ENCODE measurements at places on chromosomes 4 and X.
A peak's percentile ranks its signal among the peaks of the same experiment; 100 is the strongest.

GRCh38 chrX:150841456-150842197, 56.8 kb downstream of the CD99L2 start:
- DNase-seq = no peak

DNA sequence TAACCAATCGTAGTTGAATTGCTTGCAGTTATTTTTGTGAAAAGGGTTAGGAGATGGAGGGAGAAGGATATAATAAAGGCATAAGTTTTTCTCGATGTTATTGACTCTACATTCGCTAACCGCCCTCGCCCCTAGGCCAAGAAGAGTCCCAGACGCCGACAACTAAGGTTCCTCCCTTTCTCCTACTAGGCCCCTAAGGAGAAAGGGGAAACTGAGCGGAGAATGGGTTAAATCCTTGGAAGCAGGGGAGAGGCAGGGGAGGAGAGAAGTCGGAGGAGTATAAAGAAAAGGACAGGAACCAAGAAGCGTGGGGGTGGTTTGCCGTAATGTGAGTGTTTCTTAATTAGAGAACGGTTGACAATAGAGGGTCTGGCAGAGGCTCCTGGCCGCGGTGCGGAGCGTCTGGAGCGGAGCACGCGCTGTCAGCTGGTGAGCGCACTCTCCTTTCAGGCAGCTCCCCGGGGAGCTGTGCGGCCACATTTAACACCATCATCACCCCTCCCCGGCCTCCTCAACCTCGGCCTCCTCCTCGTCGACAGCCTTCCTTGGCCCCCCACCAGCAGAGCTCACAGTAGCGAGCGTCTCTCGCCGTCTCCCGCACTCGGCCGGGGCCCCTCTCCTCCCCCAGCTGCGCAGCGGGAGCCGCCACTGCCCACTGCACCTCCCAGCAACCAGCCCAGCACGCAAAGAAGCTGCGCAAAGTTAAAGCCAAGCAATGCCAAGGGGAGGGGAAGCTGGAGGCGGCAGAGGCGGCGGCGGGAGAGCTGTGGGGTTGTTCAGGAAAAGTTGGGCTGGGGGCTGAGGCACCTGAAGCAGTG, 5.9 kb downstream of the ATOH1 start:
- no peak for DNase-seq

DNA sequence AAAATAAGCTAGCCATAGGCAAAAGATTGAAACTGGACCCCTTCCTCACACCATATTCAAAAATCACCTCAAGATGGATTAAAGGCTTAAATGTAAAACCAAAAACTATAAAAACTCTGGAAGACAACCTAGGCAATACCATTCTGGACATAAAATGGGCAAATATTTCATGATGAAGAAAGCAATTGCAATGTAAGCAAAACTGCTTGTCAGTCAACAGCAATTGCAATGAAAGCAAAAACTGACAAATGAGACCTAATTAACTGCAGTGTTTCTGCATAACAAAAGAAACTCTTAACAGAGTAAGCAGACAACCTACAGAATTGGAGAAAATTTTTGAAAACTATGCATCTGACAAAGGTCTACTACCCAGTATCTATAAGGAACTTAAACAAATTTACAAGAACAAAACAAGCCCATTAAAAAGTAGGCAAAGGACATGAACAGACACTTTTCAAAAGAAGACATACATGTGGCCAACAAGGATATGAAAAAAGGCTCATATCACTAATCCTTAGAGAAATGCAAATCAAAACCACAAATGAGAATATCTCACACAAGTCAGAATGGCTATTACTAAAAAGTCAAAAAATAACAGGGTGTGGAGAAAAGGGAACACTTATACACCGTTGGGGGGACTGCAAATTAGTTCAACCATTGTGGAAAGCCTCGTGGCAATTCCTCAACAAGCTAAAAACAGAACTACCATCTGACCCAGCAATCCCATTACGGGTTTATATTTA, 46.7 kb downstream of the CFAP299 start:
- DNase-seq = no peak

- DNase-seq = no peak
These were observed 32.3 kb downstream of the AFF1 start for GRCh38 chr4:86967073-86967472.

DNA sequence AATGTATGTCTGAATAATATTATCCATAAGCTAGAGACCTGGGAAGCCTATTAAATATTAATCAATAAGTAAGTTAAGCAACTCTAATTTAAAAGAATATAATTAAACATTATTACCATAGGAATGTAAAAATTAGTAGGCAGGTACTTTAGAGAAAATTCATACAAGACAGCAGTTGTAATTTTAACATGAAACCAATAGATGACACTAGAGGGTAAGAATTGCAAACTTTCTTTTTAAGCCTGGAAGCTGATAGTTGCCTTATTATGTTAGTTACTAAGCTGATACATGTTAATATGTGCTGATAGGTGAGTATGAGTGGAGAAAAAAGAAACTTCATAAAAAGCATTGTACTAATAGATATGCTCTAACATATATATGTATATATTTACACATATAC, 1157.4 kb downstream of the FAM133A start:
- DNase-seq = no peak

DNA sequence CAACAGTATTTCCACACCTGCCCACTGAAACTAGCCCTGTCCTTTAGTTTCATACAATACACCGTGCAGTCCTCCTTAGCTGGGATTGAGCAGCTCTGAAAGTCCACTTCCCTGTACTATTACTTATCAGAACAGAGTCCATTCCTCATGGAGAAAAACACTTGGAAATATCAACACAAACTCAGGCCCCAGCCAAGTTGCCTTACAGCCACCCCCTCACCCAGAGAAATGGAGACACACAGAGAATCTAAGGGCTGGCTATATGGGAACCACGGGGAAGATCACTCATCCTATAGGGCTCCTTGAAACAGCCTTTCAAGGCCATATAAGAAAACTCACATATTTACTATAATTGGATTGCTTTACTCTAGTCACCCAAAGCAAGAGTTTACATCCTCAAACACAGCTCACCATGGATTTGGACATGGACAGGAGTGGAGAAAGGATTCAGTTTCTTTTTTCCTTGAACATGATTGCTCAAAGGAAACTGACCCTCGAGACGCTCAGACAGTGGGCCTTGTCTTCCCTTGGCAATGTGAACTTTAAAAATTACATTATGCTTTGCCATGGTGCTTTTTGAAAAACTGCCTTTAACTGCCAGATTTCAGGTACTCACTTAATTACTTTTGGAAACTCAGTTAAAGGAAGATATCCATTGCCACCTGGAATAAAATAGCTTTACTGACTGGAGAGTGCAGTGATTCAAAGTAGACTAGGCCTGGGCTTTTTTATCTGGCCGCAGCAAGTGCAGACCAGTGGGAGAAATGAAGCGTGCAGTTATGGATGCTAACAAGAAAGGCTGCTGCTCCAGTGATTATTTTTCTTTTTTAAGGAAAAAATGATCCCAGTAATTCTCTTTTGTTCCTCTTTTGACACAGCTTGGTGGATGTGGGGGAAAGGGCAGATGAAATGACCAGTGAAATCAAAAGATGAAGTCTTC, 1.6 kb downstream of the SCARB2 start:
- no peak for DNase-seq

DNA sequence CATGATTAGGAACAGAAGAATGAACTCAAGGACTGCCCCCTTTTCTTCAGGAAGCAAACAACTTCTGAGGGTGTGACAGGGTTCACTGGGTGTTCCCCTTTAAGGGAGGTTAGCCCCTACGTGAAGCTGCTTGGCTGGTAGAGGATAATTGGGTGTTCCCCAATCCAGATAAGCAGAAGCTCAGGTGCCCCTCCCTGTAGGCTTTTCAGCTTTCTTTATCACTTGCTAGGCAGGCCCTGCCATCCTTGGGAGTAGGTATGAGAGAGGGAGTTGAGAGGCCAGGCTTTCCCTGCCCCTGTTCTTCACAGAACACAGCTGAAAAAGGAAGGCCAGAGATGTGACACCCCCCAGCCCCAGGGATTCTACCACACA, 44.2 kb downstream of the RTL9 start:
- no peak for DNase-seq

DNA sequence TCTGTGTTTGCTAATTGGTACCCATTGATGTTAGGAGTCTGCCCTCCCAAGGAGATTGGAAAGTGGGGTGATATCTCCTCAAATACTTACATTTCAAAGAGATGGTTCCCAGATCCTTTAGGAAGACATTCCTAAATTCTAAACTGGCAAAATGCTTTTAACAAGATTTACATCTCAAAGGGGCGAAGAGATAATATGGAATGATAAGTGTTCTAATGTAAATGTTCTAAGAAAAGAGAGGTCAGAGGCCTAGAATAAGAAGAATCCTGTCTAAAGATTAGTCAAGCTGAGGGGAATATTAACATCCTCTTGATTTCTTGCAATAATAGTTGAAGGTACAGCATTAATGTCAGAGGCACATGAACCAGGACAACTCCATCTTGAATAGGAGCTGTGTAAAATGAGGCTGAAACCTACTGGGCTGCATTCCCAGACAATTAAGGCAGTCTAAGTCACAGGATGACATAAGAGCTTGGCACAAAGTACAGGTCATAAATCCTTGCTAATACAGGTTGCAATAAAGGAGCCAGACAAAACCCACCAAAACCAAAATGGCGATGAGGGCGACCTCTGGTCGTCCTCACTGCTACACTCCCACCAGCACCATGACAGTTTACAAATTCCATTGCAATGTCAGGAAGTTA, 2248.1 kb downstream of the ARAP2 start:
- DNase-seq = no peak

DNA sequence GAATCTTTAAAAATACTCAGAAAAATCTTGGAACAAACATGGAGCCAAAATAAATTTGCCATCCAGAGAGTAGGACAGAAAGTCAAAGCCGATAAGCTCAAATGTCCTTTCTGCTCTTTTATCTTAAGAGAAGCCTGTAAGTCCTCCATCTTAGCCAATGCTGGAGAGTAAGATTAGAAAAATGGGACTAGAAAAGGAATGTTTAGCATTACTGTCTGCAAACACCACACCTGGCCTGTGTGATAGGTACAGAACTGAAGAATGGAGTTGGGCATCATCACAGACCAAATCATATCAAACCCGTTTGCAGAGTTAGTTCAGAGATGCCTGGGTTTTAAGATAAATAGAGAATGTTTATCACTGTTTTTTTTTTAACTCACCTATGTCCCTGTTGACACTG, 10.5 kb upstream of the SLC39A8 start:
- no peak for DNase-seq

GRCh38 chr4:7929118-7929951, 10.3 kb downstream of the AFAP1 start:
- DNase-seq = no peak

DNA sequence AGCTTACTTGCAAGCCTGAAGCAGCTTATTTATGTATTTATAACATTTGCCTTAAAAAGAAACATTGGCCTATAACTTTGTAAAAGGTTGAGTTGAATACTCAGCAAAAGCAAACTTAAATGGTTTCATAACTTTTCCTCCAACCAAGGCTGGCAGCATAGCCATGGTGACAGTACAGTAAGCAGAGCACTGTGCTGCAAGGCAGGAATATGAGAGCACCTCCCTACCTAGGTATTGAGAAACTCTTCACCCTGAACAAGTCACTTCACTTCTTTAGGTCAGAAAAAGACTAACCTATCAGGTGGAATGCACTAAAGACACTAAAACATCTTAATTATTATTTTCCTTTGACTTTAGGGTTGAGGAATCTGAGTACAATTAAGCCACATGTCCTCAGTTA, 63.9 kb upstream of the GYPA start:
- no peak for DNase-seq

DNA sequence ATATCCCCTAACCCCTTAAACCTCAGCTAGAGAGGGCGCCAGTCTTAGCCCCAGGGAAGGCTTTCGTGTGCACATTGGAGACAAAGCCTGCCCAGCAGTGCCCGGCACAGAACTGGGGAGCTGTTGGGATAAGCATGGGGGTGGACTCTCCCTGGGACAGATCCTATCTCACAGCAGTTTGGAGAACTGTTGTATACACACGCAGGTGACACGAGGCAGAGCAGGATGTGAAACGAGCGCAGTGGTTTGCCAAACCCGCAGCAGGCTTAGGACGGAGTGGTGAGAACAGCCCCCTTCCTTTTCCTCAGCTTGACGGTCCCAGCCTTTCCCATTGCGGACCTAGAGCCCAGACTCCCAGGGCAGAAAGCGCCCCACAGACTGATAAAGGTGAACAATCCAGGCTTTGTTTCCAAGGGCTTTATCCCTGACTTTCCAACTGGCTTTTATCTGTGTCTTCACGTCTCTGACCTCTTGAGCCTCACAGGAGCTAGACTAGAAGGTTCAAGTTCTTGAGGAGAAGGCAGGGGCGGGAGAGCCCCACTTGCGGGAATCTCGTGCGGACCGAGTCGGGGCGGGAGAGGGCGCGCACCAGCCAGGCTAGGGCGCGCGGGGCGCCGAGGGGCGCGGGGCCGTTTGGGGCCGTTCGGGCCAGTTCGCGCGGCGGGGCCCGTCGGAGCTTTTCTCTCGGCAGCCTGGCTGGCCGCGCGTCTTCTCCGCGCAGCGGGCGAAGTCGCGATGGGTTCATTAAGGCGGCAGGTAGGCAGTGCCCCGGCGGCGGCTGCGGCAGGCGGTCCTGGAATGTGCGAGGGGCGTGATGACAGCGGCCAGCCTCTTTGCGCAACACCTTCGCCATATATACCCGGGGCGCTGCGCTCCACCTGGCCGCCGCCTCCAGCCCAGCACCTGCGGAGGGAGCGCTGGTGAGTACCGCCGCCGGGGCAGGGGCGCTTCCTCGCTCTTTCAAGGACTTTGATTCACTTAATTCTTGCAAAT, at the start of gene SLC34A2:
Gene SLC34A2 (plus strand): TSS at position 881 of the 993 bp plus-strand sequence. CDS start 6,650 bp downstream, outside the sequence.
- no peak for DNase-seq

GRCh38 chrX:131317326-131317725, 28.2 kb upstream of the IGSF1 start:
- DNase-seq = no peak

GRCh38 chr4:174928575-174929253, 10.6 kb downstream of the ADAM29 start:
- DNase-seq = no peak

DNA sequence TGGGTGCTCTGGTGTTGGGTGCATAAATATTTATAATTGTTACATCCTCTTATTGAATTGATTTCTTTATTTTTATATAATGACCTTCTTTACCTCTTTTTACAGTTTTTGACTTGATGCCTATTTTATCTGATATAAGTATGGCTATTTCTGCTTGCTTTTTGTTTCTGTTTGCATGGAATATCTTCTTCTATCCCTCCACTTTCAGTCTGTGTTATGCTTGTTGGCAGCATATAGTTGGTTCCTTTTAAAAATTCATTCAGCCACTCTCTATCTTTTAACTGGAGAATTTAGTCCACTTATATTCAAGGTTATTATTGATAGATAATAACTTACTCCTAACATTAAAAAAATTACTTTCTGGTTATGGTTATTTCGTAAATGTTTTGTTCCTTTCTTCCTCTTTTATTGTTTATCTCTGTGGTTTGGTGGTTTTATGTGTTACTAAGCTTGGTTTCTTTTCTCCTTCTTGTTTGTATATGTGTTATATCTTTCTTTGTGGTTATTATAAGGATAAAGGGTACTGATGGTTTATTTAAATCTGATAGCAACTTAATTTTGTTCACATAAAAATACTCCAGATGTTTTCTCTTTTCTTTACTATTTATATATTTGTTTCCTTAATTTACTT, 69.5 kb downstream of the IL15 start:
- no peak for DNase-seq

GRCh38 chr4:931960-932712, at the start of the genes GAK and TMEM175:
Gene GAK, minus strand, starts transcription at chr4:932316. Its CDS starts 129 bp downstream, at chr4:932187.
Gene TMEM175, plus strand, starts transcription at chr4:932460. Its CDS starts 15,280 bp downstream, at chr4:947740.
- peak; percentile 84 for DNase-seq

- DNase-seq = no peak
These were observed 13.6 kb upstream of the ARX start for GRCh38 chrX:25029288-25029825.

Measured in stimulated activated CD8-positive, alpha-beta memory T cell treated with anti-CD3 and anti-CD28 coated beads, Interleukin-4, amount 100 ng/mL, for 4 hours (primary cell).